ENCODE measurements at places on chromosomes 13 and 19.

DNA sequence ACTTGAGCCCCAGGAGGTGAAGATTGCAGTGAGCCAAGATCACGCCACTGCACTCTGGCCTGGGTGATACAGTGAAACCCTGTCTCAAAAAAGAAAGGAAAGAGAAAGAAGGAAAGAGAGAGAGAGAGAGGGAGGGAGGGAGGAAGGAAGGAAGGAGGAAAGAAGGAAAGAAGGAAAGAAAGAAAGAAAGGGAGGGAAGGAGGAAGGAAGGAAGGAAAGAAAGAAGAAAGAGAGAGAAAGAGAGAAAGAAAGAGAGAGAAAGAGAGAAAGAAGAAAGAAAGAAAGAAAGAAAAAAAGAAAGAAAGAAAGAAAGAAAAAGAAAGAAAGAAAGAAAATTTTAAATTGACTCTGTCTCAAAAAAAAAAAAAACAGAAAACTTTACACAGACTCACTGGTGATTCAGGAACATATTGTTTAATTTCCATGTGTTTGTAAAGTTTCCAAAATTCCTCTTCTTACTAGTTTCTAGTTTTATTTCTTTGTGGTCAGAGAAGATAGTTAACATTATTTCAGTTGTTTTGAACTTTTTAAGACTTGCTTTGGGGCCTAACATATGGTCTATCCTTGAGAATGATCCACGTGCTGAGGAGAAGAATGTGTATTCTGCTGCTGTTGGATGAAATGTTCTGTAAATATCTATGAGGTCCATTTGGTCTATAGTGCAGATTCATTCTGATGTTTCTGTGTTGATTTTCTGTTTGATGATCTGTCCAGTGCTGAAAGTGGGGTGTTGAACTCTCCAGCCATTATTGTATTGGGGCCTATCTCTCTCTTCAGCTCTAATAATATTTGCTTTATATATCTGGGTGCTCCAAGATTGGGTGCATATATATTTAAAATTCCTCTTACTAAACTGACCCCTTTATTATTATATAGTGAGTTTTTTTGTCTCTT is 204.4 kb upstream of the SERP2 start:
- DNase-seq, result no peak

DNA sequence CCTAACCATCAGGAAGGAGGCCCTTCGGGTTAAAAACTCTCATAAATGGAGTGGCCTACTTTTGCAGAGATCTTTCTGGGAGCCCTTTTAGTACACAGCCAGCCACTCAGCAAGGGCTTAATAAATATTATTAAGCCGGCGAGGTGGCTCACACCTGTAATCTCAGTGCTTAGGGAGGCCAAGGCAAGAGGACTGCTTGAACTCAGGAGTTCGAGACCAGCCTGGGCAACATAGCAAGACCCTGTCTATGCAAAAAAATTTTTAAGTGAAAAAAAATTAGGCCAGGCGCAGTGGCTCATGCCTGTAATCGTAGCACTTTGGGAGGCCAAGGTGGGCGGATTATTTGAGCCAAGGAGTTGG is 810 bp upstream of the KANK2 start:
- no peak for DNase-seq

DNA sequence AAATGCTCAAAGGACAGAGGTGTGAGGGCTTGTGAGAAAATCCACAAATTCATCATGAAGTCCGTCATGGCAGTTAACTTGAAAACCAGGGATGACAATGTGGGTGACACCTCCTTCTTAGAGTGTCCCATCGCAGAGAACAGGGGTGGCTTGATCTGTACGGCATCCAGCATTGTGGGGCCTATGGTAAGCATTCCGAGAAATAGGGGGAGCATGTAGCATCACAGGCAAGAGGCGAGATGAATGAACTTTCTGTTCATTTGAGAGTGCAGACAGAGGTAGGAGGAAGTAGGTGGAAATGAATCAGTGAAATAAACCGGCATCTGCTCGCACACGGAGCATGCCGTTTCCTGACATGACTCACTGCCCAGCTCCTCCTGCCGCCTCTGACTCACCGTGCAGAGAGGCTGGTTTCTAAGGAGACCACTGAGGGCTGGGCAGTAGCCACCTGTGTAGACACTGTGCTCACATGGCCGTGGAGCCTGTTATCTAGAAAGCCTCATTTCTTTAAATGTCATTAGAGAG is 339.0 kb downstream of the RFC3 start:
- DNase-seq, result no peak

DNA sequence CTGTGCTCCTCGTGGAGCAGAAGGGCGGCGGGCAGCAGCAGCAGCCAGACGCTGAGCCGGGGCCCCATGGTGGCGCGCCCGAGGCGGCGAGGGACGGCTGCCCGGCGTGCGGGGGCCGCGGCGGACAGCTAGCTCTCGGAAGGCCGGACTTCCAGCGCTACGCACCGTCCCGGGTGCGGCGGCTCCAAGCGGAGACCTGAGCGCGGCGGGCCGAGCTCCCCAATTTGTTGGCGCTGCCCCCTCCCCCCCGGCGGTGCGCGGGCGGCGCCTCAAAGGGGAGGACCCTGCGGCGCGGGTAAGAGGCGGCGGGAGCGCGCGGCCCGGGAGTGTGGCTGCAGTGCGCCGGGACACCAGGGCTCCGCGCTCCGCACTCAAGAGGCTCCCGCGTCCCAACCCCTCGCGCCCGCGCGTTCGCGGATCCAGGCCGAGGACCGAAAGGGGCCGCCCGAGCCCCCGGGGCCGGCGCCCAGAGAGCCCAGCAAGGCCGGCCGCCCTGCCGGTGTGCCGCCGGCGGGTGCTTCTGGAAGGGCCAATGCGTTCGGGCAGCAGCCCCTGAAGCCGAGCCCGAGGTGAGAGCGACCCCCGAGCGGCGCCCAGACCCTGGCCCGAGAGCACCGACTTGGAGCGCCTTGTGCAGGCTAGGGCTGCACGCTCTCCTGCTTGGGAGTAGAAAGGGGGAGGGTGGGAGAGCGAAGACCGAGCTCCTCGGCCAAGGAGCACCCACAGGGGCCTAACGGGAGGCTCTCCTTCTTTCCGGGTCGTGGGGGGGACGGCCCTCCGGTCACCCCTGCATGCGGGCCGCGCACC is at the start of the genes COL4A1 and COL4A2:
Gene COL4A1 (minus strand): TSS at position 198 of the 807 bp plus-strand sequence. CDS start 130 bp downstream, at position 68.
Gene COL4A2 (plus strand): TSS at position 325 of the 807 bp plus-strand sequence. CDS start 620 bp downstream, outside the sequence.
- no peak for DNase-seq

DNA sequence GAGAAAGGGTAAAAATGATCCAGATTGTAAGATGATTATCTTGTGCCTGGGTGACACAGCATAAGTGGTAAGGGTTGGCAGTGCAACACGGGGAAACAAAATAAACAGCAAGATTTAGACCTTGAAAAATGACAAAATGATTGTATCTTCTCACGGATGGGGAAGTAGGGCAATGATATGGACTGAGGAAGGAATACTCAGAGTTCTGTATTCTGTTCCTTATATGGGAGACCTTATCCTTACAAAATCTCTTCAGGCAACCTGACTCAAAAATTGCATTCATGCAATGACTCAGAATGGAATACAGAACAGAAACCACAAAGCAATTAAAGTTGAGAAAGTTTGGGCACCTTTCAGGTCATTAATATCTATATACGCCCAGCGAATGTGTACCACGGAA is 149.0 kb downstream of the HS6ST3 start:
- DNase-seq, result no peak

DNA sequence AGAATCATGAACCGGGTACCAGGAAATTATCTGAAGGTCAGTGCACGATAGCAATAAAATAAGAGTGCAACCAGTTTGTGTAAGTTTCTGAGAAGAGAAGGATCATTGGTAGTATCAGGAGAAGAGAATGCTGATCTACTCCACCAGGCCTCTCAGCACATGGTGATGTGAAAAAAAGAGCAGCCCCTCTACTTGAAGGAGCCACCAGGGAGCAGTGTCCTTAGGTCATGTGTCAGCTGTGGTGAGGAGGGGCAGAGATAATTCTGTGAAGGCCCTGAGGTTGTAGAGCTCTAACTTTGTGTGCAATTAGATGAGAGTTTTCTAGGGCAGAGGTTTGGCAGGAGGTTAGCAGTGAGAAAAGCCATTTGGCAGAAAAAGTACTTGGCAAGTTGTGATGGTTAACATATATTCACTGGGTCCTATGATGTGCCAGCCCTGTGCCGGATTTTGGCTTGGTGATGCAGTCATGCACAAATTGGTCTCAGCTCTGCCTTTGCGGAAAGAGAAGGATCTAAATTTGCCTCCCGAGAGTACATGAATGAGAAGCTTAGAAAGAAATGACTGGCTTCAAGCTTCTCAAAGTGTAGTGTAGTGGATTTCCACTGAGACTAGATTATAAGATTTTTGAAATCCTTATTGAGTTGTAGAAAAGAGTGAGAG is 19.2 kb upstream of the ZC3H13 start:
- DNase-seq, result no peak

GRCh38 chr13:73759434-73759833 is 374.8 kb downstream of the KLF12 start:
- DNase-seq, result no peak

Measured in CD4-positive, alpha-beta T cell treated with Interleukin-4 for 1 hour (primary cell).